ENCODE measurements at places on chromosomes 6 and 20.
A peak's percentile ranks its signal among the peaks of the same experiment; 100 is the strongest.

DNA sequence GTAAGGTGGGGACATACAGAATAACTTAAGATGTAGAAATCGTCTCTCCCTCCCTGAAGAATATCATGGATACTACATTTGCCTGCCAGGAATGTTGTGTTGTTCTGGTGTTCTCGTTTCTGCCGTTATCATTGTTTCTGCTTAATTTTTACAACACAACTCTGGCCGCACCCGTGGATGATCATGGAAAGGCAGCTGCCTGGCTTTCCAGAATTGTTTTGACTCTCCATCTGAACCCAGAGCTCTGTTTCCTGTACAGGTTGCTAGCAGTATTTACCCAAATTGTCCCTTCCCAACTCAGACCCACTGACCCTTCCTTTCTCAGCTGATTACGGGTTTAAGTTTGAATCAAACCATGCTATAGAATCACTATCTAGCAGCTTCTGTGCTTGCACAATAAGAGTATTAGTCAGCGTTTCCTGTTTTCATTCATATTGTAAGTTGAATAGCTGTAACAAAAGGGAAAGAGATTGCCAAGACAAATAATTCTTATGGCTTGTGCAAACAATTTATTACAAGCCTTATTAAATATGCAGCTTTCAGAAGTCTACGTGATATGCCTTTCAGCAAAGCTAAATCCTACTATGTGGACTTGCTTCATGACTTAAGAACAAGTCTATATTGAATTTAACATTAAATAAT lies 139.0 kb downstream of the MTHFD1L start:
- no peak for DNase-seq

DNA sequence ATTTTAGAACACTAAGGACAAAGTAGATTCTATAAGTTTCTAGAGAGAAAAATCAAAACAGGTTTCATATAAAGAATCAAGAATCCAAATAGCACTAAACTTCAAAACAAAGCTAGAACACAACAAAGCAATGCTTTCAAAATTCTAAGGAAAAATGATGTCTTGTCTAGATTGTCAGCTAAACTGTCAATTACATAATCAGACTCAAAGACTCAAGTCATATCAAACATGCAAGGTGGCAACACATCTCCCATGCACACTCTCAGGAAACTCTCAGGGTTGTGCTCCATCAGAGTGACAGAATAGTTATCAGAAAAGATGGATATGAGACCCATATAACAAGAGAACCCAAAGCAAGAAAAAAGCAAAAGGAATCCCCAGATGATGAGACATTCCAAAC lies 23.9 kb downstream of the HACE1 start:
- DNase-seq: no peak

- DNase-seq: no peak
These were observed 2.4 kb downstream of the SNAI1 start for GRCh38 chr20:49985157-49985556.

- DNase-seq: no peak
These were observed 137.5 kb upstream of the SHLD1 start for GRCh38 chr20:5612581-5613301.

GRCh38 chr20:8583566-8584043 lies 451.5 kb downstream of the PLCB1 start:
- no peak for DNase-seq

DNA sequence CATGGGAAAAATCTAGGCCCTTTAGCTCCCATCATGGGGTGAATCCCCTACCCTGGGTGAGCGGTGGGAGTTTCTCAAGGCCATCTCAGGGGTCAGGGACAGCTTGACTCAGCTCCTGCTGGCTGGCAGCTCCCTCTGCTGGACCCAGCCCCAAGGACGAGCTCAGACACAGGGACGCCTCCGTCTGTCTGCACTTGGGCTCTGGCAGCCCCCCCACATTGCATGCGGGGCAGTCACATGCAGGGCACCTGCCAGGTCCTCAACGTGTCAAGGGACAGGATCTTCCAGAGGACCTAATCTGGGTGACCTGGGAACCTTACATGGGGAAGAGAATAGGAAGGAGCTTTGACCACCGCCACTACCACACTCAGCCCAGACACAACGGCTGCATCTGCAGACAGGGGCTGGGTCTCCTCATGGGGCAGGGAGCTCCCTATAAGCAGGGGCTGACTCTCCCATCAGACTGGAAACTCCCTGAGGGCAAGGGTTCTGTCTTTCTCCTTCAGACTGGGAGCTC lies 173.4 kb downstream of the MRPL14 start:
- no peak for DNase-seq

- DNase-seq: no peak
These were observed 62.3 kb upstream of the TBC1D7 start for GRCh38 chr6:13390658-13391057.

- DNase-seq: no peak
These were observed 7.9 kb downstream of the COL9A3 start for GRCh38 chr20:62824476-62825332.

- DNase-seq: no peak
These were observed 26.2 kb downstream of the PDE7B start for GRCh38 chr6:135877666-135878065.

DNA sequence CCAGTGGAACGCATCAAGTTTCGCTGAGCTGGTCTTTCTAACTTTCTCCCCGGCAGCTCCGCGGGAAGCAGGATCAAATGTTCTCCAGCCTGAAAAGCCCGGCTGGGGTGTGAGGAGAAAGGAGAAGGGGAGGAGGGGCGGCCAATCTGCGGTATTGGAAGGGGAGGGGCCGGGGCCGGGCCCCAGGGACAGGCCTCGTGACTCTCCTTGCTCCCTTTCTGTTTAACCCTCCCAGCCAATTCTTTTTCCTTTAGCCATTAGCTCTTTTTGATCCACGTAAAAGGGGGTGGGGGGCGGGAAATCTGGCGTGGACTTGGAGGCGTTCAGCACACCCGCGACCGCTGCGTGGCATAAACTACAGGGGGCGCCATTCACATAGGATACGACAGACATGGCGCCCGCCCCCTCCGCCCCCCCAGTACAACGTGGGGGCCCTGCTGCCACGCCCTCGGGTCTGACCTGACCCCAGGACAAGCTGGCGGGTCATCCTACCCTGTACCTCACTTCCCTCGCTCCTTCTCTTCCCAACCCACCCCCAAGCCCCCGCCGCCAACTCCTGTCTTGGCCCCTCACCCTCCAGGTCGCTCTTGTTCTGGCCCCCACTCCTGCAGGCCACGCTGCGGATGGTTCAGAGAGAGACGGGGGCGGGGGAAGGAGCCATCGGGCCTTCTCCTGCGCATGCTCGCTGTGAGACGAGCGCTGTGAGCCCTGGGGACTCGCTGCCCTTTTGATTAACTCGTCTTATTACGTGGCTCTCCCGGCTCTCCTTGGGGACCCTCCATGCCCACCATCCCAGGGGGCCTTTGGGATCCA lies 7.8 kb upstream of the MDGA1 start:
- DNase-seq: peak; percentile 61

GRCh38 chr20:23702021-23702420 lies 13.2 kb upstream of the CST4 start:
- DNase-seq: no peak

DNA sequence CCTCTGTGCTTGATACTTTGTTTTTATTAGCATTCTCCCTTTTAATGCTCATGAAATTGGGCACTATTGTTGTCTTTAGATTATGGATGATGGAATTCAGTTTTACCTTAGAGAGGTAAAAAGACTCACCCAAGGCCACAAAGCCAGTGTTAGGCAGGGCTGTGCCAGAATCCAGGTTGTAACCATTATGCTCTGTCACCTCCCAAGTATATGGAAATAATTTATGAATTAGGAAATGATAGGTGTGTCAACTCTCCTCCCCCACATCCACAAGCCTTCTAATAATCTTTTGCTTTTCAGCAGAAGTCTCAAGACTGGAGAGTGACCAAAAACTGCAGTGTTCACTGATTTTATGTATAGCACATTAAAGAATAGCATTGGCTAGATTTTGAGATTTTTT lies 13.0 kb downstream of the DCBLD1 start:
- no peak for DNase-seq

- DNase-seq: no peak
These were observed 124.7 kb upstream of the PMEPA1 start for GRCh38 chr20:57834306-57835073.

- peak; percentile 6 for DNase-seq
These were observed 1.1 kb upstream of the JARID2 start for GRCh38 chr6:15244620-15245360.

DNA sequence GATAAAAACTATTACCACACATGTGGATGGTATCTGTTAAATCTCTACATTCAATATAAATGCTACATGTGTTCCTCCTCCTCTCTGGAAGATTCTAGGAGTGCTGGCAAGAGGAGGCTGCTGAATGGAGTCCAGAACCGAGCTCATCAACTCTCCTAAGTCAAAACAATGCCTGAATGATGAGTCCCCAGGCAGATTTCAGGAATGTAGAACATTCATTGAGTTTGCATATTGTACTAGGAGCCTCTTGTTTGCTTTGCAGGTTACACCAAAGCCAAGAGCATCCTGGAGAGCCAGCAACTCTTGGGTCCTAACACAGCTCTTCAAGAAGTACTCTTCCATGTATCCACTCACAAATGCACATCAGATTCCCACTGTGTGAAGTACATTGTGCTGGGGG lies 117.6 kb upstream of the UST start:
- no peak for DNase-seq

DNA sequence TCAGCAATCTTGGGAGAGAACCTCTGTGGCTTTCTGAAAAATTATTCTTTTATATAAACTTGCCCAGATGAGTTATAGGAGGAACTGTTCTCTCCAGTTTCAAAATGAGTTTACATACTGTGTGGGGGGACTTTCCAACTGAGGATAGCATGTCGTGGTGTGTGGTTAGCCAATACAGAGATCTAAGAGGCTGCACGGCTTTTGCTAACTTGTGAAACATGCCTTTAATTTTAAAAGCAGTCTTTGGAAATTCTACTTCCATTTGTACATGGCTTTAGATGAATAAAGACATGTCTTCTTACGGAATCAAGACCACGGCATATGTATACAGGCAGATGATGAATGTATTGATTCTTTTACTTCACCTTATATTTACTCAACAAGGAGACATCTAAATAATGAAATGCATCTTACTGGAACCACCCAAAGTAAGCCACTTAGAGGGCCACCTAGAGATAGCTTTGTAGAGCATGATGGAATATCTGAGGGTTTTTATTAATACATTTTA lies 39.8 kb downstream of the HIVEP1 start:
- peak; percentile 17 for DNase-seq

DNA sequence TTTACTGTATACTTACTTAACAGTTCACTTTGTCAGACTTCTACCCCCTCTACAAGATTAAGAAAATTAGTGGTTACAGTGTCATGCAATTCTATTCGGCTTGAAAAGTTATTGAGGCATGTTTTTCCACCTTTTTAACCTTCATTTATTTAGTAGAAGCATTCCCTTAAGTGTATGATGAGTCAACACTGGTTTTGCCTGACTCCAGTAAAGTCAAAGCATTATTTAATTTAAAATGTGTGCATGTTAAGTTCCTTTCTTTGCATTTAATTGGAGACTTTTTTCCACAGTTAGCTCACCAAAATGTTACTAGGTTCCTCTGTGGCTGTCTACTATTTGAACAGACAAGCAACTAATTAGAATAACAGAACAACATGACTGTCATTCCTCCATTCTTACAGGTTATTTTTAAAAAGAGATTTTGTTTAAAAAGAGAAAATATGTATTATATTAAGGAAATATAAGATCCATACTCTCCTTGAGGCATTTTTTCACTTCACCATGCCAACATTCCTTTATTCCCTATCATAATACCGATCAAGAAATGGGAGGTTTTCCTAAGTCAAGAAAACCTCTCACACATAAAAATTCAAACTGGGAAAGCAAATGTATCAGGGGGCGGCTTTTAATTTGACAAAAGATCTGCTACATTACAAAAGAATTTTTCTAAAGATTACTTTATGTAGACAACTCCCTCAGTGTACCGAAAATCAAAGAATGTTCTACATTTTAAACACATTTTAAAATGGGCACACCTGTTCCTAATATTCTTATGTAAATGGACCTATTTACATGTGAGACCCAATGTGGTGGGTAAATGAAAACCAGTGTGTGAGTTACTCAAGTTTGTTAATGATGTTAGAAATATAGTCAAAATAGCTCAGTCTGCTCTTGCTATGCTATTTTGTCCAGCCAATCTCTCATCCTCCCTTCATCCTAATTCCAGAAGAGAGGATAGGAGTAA lies 361.2 kb downstream of the UTRN start:
- DNase-seq: no peak

- no peak for DNase-seq
These were observed 4.5 kb downstream of the FOXO3 start for GRCh38 chr6:108565091-108565766.

DNA sequence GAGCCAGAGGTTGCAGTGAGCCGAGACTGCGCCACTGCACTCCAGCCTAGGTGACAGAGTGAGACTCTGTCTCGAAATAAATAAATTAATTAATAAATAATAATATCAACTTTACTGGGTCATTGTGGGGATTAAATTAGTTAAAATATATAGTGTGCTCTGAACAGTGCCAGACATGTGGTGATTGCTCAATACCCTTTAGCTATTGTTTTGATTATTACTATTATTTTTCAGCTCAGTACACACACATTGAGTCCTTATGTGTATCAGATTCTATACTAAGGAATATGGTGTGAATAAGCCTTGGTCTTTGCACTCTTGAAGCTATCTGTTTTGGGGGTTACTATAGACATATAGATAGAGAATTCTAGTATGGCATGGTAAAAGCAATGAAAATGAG lies 28.9 kb downstream of the TREML1 start:
- DNase-seq: no peak

GRCh38 chr20:3406481-3407039 lies 909 bp downstream of the DNAAF9 start:
- DNase-seq: no peak

- no peak for DNase-seq
These were observed 150.8 kb downstream of the TMEM200A start for GRCh38 chr6:130516604-130517003.

DNA sequence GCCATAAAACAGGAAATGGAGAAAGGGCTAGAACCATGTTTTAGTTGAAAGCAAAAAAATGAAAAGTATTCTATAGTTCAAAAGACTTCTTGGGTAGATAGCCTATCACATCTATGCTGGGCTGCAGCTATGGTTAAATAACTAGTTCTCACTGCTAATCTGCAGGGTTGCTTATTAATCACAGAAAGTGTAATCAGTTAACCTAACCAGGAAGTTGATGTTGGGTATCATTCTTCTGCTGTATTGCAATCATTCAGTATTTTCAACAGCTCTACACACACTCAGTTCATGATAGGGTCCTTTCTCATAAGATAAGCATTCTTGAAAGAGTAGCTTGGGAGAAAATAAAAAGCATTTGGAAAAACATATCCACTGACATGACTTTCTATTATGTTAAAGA lies 135.2 kb upstream of the TCF21 start:
- no peak for DNase-seq
